ENCODE measurements at places on chromosomes 6 and 20.
A peak's percentile ranks its signal among the peaks of the same experiment; 100 is the strongest.

- peak; percentile 61 for DNase-seq
Observed at GRCh38 chr20:1503564-1504227, 12.5 kb upstream of the SIRPB2 start.

DNA sequence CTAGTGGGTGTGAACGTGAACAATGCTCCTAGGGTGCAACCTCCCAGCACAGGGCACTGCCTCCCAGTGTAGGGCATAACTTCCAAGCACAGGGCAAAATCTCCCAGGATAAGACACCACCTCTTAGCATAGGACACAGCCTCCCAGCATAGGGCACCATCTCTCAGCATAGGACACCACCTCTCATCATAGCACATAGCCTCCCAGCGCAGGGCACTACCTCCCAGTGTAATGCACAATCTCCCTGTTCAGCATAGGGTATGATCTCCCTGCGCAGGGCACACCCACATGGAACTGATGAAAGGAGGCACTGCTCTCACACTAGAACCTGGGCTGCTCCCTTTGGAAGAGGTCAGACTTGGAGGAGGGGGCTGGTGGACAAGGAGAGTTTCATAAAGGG is 21.3 kb upstream of the CST1 start:
- no peak for DNase-seq

DNA sequence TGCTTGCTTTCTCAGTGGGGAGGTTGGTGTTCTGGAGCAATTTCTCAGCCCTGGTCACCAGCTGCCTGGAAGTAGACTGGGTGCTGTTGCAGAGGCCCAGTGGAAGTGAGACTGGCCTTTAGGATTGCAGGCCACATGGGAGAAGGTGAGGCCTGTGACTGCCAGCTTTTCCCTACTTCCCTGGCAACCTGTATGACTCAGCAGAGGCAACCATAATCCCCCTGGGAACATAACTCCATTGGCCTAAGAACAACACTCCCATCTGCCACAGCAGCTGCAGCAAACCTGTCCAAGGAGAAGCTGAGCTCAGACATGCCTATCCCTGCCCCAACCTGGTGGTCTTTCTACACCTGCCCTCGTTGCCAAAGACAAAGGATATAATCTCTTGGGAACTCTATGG is 473.5 kb upstream of the SPTLC3 start:
- no peak for DNase-seq

GRCh38 chr6:14642842-14643241 is 525.3 kb downstream of the CD83 start:
- no peak for DNase-seq

DNA sequence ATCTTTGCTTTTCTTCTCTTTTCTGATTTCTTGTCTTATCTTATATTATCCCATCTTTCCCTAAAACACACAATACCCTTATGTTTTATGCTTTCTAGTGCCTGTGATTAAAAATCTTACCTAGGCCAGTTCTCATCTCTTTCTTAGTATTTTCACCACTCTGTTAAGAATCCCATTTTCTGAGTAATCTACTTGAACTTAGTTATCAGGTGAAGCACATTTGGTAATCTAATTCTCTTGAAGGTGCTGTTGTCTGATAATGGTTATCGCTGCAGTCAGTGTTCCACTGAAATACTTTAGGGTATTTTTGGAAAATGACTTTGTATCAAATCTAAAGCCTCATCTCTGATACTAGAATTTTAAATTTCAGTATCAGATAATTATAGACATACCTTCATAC is 192.5 kb upstream of the MAN1A1 start:
- no peak for DNase-seq

All from stimulated activated CD4-positive, alpha-beta T cell treated with anti-CD3 and anti-CD28 coated beads, TNF-alpha, amount 100 ng/mL, for 48 hours (primary cell).